ENCODE measurements at places on chromosomes 1 and 21.
A peak's percentile ranks its signal among the peaks of the same experiment; 100 is the strongest.

GRCh38 chr1:20207546-20207945 lies 21.2 kb upstream of the PLA2G2C start:
- DNase-seq: no peak

- no peak for DNase-seq
These were observed at the start of gene PLA2G2A for GRCh38 chr1:19979494-19979977. Gene PLA2G2A, minus strand, starts transcription at chr1:19979618. Its CDS starts 845 bp downstream, at chr1:19978773.

- DNase-seq: peak; percentile 6
These were observed 126.5 kb upstream of the TNFSF4 start for GRCh38 chr1:173333581-173333980.

DNA sequence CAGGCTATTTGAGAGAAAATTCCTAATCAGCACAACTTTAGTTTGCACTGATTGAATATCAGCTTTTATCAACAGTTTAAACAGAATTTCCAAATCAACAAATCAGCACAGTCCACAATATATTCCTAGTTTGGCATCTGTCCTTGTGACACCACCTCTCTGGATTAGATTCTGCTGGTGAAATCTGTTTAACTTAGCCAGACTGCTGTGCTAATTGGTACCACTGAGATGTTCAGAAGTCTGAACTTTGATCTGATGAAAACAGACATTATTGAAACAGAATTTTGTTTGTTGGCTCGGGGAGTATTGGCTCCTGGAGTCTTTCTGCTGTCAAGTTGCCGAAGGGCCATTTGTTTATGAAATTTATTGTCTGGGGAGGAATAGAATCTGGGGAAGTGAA lies 17.0 kb upstream of the NGF start:
- no peak for DNase-seq

GRCh38 chr1:209431813-209432442 lies 151.6 kb upstream of the CAMK1G start:
- DNase-seq: no peak

GRCh38 chr21:28112511-28112910 lies 880.2 kb downstream of the LTN1 start:
- no peak for DNase-seq

DNA sequence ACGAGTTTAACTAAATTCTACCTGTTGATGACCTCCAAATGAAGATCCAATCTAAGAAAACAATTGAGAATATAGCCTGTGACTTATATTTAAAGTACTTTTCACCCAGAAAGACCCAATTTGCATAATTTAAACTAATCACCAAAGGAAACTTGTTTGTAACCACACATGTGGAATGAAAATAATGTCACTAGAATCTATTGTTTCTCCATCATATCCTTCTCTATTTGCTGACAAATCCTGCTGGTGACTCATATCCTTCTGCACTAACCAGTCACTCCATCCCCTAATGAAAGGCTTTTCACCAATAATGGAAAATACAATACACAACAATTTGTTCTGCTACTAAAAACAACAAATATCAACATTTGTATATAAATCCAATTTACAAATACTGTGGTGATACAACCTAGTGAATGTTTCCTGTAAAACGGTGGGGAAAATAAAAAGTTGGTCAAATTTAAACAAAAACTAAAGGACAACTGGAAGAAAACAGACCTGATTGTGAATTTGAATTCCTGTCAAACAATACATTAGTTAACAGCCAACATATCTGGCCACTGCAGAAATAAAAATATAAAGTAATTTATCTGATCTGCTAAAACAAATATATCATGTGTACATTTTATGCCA lies 6.5 kb downstream of the PTP4A2 start:
- DNase-seq: no peak

GRCh38 chr1:5690898-5691297 lies 301.3 kb downstream of the NPHP4 start:
- no peak for DNase-seq

DNA sequence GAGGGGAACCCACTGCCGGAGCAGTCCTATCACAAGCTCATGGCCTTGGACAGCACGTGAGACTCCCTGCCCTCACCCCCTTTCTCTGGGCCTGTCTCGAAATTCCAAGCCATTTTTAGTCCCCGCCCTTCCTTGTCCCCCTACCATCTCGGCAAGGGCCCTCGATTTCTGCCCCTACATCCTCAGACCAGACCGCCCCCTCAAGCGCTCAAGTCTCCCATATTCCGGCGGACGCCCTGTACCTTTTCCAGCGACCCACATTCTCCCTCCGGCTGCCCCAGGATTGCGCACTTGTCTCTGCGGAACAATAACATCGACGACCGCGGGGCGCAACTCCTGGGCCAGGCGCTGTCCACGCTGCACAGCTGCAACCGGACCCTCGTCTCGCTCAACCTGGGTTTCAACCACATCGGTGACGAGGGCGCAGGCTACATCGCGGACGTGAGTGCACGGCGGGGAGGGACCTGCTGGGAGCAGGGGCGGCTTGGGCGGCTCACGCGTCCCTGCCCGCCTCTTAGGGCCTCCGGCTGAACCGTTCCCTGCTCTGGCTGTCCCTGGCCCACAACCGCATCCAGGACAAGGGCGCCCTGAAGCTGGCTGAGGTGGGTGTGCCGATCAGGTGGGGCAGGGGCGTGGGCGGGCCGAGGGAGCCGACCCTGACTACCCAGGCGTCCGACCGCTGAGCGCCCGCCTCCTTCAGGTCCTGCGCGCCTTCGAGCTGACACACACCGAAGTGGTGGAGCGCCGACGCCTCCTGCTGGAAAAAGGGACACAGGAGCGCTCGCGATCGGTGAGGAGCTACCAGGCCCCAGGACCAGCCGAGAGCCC lies 7.0 kb downstream of the LRRC71 start:
- DNase-seq: peak; percentile 82

- no peak for DNase-seq
These were observed 1.7 kb downstream of the GPR137B start for GRCh38 chr1:236144033-236144432.

DNA sequence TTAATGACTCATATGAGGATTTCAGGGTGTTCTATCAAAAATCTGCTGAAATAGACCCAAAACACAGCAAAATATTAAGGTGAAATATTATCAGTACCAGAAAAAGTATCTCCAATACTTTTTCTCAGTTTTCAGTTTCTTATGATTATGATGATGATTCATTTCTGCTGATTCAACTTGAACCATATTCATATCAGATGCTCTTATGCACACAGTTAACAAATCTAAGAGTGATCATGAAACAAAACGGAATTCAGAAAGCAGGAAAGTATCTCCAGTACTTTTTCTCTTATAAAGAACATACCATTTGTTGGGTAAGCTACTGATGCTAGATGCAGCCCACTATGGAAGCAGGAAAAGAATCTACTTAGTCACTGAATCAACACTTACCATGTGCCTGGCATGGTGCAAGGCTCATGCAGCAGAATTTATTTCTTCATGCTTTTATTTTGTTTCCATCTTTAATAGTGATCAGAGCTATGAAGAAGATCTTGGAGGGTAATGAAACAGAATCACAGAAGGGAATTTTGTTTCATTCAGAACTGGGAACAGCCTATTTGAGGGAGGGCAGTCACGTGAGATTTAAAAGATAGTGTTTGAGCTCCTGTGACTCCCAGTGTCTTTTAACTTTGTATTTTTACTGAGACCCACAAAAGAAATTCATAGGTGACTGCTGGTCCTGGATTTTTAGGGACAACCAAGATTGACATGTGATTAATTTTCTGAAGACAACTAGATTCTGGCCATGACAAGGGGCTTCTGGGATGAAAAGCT lies 480.6 kb downstream of the SETD4 start:
- no peak for DNase-seq

DNA sequence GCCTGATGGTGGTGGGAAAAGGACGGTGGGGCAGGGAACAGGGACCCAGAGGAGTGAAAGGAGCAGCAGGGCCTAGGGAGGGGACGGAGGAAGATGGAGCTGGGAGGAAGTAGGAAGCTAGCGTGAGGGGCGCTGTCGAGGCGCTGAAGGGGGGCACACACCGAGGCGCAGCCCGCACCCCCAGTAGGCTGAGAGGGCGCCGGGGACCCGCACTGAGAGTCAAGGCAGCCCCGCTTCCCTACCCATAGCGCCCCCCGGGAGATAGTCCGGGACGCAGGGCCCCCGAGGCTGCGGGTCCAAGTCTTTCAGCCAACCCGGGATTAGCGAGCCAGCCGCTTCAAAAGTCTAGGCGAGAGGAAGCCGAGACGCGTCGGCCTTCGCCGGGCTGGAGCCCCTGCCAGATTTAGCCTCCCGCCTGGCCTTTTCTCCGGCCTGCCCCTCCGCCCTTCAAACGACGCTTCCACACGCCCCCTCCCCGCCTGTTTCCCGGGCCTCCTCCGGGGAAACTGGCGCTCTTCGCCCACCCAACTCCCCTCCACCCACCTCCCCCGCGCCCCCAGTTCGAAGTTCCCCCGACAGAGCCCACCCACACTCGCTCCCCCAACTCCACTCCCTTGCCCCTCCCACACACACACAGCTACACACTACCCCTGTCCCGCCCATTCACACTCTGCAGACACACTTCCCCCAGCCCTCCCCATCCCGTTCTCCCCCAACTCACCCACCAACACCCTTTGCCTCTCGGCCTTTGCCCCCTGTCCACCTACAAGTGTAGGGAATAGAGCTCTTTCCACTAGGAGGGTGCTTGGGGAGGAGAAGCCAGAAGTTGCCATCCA lies 7.8 kb upstream of the PROX1 start:
- no peak for DNase-seq

GRCh38 chr1:158992787-158993312 lies 16.9 kb upstream of the IFI16 start:
- DNase-seq: no peak

DNA sequence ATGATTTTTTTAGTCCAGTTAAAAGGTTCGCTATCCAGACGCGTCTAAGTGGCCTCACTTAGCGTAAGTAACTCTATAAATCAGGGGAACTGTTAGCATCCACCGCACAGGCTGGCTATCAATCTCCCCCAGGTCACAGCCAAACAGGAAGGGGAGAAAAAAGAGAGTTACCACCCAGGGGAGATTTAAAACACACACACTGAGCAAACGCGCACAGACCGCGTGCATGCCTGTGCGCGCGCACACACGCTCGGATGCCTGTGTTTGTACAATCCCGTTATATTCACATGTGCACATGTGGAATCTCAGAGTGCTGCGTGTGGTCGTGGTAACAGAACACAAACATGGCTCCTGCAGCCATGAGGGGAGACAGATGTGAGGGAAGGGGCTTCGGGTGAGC lies 125.4 kb downstream of the CASZ1 start:
- no peak for DNase-seq

DNA sequence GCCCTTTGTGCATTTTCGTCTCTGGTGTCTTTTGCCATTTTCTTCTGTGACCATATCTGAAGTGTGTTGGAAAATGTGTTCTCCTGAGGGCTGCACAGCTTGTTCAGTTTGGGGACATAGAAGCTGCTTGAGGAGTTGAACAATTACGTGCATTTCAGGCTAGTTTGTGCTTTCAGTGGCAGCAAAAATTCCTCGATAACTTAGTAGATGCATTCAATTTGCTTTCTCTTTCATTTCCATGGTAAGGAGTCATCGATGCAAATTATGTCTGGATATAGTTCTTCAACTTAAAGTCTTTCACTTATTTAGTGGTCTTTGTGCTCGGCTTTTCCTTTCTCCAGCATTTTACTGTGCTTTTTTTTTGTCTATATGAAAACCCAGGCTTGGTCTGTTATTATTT lies 441.5 kb downstream of the PLA2G4A start:
- no peak for DNase-seq

DNA sequence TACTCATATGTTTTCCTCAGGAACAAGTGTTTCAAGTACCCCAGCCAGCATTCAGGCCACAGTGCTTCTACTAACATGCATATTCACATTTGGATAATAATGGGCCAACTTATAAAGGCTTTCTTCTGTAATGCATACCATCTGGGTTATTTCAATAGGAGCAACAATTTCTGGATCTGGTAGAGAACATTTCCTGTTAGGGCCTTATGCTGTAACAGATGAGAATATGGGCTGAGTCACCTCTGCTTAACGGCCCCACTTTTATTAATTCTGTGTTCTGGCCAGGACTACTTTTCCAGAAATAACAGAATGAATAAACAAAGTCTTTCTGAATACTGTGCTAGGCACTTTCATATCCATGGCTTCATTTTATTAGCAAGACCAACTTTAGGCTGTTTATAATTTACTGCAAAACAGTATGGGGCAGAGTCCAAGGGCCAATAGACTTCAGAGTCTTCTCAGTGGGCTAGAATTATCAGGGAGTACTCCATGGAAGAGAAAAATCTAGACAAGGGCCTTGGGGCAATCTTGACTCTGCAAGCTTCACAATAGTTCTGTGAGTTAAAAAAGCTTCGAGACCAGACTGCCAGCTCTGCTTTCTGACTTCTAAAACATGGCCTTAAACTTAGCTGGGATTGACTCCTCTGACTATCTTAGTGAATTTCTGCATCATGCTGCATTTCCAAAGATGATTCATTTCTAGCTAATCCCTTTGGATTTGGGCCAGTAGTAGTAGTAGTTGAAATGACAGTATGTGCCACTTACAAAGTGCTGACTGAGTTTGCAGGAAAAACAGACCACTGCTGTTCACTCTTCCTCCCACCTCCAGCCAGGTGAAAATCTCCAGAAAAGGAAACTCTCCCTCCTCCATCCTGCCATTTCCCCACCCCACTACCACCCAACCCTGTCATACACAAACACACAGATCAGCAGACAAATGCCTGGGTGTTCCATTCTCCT lies 8.2 kb upstream of the SSX2IP start:
- DNase-seq: peak; percentile 43

- no peak for DNase-seq
These were observed 1.9 kb downstream of the PLCH2 start for GRCh38 chr1:2477791-2478499.

DNA sequence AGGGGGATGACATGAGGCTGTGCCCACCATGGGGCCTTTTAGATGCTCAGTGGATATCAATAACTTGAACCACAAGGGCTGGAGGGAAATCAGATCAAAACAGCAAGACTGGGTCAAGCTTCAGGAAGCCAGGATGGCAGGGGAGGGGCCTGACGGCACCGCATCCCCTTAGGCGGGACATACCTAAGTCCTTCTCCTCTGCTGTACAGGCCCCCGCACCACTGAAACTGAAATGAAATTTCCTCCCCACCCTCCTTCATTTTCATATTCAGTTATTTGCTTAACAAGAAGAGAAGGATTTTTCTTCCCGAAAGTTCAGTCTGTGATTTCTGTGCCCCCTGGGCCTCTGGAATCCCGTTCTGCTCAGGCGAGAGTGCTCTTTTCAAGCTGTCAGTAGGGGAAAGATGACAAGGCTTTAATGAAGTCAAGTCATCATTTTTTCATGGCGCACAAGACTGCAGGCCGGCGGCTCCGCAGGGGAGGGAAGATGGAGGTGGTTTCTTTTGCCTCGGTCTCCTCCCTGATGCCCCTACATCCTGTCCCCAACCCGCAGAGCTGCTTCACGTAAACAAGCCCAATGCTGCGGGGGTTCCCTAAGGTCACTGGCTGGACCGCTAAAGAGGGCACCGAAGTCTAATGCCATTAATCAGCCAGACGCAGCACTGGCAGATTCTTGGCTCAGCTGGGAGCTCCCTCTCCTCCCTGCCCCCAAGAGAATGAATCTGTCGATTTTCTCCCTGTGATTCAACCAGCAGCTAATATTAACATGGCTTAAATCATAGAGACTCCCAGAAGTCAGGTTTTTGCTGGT lies 264.8 kb downstream of the C1orf94 start:
- DNase-seq: no peak

GRCh38 chr1:116767782-116768382 lies 13.7 kb downstream of the CD2 start:
- no peak for DNase-seq
